Stimulated activated CD4-positive, alpha-beta T cell treated with anti-CD3 and anti-CD28 coated beads, Interleukin-1b, Interleukin-23, amount 100 ng/mL, for 4 hours (primary cell): ENCODE measurements at places on chromosomes 12 and 14.

DNA sequence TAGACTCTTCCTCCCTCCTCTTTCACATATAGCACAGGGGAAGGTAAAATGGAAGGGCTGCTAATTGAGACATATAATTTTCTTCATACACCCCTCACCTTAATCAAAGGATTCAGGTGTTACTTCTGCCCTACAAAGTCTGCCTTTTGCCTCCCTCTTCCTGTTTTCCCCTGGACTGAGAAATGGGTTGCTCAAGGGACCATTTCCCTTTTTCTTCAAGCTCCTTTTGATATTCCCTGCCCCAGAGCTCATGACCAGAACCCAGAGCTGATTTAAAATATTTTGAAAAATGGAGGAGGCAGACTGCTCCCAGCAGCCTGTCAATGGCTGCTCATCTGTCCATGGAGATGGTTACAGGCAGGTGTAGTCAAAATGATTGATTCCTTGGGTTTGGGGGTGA, 6.3 kb upstream of the PIP4K2C start:
- DNase-seq = no peak

- no peak for DNase-seq
Measured at GRCh38 chr12:124423761-124424515, 129.0 kb downstream of the RFLNA start.

DNA sequence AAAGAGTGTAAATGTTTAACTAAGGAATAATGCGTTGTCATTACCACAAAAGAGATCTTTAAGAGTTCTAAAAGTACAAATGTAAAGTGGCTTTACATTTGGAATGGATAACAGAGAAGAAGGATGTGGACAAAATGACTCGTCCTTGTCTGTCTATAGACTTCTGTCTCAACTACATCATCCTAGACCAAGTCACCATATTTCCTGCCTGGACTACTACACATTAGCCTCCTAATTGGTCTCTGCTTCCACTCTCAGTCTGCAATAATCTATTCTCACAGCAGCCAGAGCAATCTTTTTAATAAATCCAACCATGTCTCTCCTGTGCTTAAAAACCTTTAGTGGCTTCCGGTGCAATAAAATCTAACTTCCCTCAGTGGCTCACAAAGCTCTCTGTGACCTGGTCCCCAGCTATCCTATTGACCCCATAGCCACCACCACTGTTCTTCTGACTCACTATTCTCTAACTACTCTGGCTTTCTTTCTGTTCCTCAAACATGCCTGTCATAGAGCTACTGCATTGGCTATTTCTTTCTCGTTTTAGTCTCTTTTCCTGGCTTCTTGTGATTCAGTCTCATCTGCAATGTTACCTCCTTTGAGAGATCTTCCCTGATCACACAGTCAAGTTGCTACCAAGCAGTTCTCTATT, 91.1 kb downstream of the MYF5 start:
- no peak for DNase-seq

DNA sequence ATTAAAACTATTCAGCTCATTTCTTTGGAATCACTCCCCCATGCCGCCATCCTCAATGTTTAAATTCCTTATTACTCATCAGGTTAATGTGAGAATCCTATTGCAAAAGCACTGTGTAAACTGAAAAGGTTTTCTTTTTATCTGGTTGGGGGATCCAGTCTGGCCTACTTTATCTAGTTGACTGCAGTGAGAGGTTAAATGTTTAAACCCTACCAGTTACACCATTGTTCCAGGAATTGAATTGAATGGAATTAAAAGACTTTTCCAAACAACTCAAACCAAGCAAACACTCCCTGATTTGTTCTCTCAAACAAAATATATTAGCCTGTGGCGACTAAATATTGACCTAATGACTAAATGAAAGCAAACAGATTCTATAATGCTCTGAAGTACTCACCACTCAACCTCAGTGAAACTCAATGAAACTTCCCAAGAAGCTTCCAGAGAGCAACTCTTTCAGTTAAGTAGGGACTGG, 100.5 kb downstream of the VEZT start:
- no peak for DNase-seq

DNA sequence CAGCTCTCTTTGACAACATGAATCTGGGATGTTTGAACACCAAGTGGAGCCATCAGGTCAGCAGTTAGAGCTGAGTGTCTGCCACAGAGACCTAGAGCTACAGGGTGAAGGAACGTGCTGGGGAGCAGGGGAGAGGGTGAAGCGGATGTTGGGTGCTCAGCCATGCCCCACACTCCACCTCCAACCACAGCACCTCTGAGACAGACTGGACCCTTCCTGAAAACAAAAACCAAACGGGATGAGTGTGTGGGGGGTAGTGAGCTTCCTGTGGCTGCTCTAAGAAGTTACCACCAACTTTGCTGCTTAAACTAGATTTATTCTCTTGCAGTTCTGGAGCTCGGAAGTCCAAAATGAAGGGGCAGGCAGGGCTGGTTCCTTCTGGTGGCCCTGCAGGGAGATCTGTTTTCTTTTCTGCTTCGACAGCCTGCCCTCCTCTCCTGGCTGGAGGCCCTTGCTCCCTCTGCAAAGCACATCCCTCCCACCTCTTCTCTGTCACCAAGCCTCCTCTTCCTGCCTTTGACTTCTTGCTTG, 5.6 kb upstream of the GOLGA3 start:
- DNase-seq = no peak

GRCh38 chr12:1108276-1108675, 117.3 kb downstream of the ERC1 start:
- no peak for DNase-seq

DNA sequence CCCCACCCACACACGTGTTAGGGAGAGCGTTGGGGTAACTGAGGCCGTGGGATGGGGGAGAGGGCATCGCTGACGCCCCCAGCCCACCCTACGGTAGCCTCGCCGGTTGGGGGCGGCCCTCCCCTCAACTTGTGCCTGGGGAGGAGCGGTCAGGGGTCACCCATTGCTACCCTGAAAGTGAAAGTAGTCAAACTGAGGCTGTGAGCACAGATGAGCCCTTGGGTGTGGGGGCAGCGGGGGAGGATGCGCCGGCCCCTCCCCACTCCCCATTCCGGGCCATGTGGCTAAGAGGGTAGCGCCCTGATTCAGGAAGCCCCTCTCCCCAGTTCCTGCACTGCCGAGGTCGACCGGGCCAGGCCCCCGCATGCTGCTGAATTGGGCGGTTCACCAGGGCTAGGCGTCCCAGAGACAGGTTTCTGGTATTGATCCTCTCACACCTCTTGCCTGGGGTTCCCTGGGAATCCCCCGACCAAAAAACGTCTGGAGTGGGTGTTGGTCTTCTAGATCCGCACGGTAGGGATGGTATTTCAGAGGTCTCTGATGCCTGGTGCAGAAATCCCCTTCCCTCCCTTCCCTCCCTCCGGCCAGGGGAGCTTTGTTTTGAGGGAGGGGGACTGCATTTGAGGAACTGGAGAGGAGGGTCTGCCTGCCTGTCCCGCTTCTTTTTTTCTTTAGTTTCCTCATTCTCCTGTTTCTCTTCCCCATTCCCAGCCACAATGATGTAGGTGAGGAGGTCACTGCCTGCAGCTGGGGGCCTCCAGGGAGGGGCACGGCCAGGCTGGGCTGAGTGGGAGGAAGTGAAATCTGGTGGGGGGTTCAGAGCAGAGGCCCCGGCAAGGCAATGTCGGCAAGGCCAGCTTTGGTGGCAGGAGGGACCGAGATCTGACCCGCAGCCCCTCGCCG, 1.0 kb downstream of the SH2B3 start:
- DNase-seq = peak; percentile 45

- DNase-seq = no peak
Measured at GRCh38 chr12:72499244-72499643, 227.1 kb downstream of the TRHDE start.

- peak; percentile 81 for DNase-seq
Measured at GRCh38 chr14:49598485-49599300, at the start of gene LRR1. Gene LRR1, plus strand, starts transcription at chr14:49598940. Its CDS starts 81 bp downstream, at chr14:49599021.

DNA sequence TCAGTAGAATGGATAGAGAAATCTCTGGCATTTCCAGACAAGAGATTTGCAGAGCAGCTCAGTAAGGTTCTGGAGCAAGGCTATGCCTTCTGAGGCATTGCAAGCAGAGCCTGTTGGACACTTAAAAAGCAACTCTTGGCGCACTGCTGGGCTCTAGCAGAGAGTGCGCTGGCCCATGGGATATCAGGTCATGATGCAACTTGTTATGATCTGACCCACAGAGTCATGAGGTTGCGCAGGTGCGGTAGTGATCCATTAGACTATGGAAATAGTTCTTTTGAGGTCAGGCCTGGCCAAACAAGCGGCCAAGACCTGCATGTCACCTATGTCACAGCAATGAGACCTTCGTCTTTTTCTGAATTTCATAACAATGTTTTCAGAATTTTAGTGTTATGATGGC, 168.6 kb downstream of the TMTC3 start:
- DNase-seq = no peak

- DNase-seq = no peak
Measured at GRCh38 chr14:96268431-96269358, 12.7 kb downstream of the BDKRB1 start.

- no peak for DNase-seq
Measured at GRCh38 chr12:13273850-13274249, 77.3 kb downstream of the EMP1 start.

GRCh38 chr12:90959538-90960139, 4.7 kb upstream of the CCER1 start:
- no peak for DNase-seq

GRCh38 chr14:96582995-96583394, 80.8 kb downstream of the PAPOLA start:
- DNase-seq = no peak

DNA sequence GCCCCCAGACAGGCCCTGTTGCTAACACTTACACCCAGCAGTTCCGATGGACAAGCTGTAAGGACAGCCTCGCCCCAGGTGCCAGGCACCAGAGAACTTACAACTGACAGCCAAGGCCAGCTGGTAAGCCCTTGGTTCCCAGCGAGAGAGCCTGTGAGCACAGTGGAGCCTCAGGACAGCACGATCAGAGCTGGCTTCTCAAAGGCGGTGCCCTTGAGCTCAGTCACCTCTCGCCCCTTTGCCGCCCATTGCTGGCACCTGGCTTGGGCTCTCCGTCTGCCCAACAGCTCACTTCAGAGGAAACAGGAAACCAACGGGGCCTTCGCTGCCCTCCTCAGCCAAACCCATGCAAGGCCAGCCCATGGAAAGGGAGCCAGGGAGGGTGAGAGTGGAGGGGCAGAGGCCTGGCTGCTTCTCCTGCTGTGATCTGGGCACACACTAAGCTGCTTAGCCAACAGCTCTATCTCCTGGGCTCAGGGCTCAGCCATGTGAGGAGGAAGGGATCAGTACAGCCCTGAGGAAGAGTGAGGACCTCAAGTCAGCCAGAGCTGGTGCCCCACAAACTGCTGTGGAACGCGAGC, 98.5 kb downstream of the SINHCAF start:
- no peak for DNase-seq

DNA sequence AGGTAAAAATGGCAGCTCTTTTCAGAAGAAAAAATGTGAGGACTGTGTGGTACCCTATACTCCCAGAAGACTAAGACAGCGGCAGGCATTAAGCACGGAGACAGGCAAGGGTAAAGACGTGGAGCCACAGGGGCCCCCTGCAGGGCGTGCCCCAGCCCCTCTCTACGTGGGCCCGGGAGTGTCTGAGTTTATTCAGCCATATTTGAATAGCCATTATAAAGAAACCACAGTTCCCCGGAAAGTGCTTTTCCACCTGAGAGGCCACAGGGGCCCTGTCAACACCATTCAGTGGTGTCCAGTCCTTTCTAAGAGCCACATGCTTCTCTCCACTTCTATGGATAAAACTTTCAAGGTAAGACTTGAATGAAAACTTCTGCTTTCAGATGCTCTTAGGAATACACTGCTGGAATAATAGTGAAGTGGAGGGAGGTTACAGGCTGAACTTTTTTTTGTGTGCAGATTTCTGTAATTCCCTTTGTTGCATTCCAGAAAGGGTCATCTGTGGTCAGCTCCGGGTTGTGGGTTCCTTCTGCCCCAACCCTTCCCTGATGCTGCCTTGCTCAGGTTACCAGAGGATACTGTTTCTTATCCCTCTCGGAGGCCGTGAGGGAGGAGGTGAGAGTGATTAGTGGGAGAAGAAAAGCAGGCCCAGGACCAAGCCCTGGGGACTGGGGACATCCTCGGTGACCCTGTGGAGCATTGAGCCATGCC, 58.4 kb downstream of the SLC25A47 start:
- DNase-seq = no peak

- no peak for DNase-seq
Measured at GRCh38 chr14:20820063-20820904, 17.6 kb upstream of the RNASE1 start.

- peak; percentile 3 for DNase-seq
Measured at GRCh38 chr12:116959845-116960514, 49.2 kb downstream of the FBXW8 start.

DNA sequence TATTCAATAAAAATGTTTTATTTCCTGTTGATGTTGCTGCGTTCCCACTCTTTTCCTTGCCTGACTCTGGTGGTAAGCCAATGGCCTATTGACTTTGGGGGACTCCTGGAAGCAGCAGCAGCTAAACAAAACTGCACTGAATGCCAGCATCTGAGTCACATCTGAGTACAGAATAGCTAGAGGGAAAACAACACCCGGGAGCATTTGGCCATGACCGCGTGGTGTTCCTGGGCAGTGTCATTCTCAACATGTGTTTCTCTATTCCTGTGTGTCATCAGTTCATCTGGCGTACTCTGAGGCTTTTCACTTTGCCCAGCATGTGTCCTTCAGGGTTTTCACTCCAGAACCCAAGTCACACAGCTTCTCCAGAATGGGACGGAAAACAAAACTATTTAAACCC, 238.8 kb downstream of the PAWR start:
- DNase-seq = no peak

GRCh38 chr12:106345746-106346145, 11.8 kb upstream of the POLR3B start:
- DNase-seq = no peak

GRCh38 chr12:9096563-9097176, 19.0 kb downstream of the A2M start:
- DNase-seq = no peak

DNA sequence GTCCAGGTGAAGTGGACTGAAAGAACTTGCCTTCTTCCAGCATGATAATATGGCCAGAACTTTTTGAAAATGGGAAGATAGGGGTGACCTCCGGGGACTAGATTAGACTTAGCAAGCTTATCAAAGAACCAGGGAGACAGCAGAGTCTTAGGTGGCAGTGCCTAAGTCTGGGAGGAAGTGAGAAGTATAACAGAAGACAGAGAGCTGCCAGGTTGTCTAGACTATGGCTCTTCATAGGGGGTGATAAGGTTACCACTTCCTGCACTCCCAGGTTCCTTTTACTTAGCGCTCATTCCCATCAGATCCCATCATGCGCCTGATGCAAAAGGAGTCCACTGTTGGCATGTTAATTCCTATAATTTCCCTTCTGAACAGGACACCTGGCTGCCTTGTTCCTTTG, 69.9 kb downstream of the PLXNC1 start:
- no peak for DNase-seq

GRCh38 chr14:100609941-100610391, 22.7 kb upstream of the BEGAIN start:
- no peak for DNase-seq

GRCh38 chr14:74653386-74654138, 41.5 kb upstream of the LTBP2 start:
- DNase-seq = no peak

GRCh38 chr12:124780752-124781685, 82.6 kb downstream of the SCARB1 start:
- DNase-seq = no peak

GRCh38 chr14:90049390-90049789, 12.4 kb upstream of the KCNK13 start:
- no peak for DNase-seq
